ENCODE measurements at places on chromosomes 13 and 19.

GRCh38 chr13:33464345-33464744 lies 178.8 kb upstream of the STARD13 start:
- DNase-seq, result no peak

DNA sequence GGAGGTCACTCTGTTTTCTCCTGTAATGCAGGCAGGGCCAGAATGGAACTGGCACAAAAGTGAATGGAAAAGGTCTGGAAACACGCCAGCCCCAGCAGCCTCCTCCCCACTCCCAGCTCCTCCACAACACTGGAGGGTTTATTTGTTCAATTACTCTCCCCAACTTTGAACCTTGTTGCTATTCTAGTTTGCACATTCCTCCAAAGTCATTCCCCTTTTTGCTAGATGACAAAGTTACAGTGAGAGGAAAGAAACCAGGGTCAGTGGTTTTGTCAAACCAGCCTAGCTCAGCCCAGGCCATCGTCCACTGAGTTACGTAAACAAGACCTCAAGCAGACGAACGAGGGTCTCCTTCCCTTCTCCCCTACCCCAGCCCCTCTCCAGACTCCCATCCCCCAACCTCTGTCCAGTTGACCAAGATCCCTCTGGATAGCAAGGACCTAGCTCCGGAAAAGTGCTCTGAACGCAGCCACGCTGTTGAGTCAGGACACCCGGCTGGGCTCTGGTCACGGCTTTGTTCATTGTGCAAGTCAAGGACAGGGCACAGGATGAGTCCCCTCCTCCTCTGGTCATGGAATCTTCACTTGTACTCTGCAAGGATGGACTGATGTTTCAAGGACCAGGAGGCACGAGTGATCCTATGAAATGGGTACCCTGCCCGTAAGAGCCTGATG lies 180.0 kb downstream of the USP12 start:
- DNase-seq, result no peak

DNA sequence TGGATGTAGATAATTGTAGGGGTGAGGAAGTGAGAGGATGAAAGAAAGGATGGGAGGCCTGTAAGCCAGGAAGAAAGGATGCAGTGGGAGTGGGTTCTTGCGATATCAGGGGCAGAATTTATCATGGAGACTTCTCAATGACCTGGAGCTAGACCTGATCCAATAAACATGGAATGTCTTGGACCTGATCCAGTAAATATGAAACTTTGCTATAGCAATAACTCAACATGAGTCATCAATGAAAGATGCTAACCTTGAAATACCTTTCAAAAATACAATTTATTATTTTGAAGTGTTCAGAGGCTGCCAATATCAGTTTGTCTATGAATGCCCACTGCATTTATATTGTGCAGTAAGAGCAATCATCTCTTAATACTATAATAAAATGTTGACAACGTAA lies 279.5 kb downstream of the POU4F1 start:
- no peak for DNase-seq

- no peak for DNase-seq
These were observed 9.8 kb downstream of the PLK5 start for GRCh38 chr19:1533510-1534150.

DNA sequence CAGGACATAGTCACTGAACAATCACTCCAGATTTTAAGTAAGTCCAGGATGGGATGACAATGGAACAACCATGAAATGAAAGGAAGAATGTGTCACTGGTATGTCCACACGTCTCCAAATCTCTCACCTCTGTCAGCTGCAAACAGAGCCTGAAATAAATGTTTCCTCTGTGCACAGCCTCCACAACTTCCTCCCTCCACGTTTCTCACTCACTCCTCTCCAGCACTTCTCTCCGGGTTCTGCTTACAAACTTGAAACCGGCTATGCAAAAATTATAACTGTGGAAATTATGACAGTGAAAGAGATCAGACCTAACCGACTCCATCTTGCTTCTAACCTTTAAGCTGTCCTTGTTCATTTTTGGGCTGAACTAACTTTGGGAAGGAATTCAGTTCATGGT lies 35.0 kb upstream of the ALOX5AP start:
- DNase-seq, result no peak

- DNase-seq, result no peak
These were observed 41.2 kb downstream of the ZIC2 start for GRCh38 chr13:100022798-100023197.

DNA sequence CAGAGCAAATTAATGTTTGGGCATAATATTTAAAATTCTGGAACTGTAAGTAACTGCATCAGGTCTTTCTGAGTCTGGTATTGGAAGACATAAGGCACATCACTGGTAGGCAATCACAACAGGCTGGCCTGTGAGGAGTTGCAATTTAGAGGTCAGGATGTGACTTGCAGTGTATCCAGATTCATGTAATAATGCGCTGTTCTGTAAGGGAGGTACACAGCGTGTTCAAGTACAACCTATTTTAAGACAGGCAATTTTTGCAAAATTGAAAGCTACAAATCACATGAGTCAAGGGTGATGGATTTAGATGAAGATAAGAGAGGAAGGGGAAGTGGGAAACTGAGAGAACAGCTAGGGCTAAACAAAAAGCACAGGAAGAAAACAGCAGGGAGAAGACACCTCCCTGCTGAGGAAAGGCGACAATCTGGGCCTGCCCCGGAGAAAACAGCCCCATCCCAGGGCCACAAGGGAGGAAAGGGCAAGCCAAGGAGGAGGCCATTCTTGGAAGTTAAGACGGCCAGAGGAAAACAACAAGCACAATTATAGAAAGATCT lies 138.1 kb downstream of the LACC1 start:
- no peak for DNase-seq

DNA sequence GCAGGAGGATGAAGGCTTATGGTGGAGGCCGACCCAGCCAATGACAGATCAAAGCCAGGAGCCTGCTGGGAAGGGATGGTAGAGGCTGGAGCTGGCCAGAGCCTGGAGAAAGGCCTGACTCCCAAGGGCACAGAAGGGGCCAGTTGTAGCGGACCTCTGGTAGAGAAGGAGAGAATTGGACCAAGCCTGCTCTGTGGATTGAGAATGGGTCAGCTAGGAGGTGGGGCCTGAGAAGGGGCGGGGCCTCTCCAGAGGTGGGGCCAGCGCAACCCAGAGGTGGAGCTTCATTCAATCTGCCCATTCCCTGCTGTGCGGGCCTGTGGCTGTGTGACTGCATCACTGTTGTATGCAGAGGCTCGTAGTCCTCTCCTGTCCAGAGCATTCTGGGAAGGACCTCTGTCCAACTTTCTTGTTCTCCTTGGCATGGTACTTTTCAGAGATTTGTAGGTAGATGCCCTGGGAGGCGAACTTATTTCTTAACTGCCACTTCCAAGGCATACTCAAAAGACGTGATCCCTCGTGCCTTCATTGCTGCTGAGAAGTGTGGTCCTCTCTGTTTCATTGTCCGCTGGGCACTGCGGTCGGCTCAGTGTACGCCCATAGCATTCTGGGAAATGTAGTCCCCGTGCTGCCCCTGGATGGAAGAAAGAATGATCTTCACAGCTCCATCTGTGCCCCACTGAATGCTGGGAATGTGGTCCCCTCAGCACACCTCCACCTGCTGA lies 6.7 kb downstream of the GRIN2D start:
- no peak for DNase-seq

GRCh38 chr13:42977219-42977659 lies 14.8 kb downstream of the EPSTI1 start:
- DNase-seq, result no peak

DNA sequence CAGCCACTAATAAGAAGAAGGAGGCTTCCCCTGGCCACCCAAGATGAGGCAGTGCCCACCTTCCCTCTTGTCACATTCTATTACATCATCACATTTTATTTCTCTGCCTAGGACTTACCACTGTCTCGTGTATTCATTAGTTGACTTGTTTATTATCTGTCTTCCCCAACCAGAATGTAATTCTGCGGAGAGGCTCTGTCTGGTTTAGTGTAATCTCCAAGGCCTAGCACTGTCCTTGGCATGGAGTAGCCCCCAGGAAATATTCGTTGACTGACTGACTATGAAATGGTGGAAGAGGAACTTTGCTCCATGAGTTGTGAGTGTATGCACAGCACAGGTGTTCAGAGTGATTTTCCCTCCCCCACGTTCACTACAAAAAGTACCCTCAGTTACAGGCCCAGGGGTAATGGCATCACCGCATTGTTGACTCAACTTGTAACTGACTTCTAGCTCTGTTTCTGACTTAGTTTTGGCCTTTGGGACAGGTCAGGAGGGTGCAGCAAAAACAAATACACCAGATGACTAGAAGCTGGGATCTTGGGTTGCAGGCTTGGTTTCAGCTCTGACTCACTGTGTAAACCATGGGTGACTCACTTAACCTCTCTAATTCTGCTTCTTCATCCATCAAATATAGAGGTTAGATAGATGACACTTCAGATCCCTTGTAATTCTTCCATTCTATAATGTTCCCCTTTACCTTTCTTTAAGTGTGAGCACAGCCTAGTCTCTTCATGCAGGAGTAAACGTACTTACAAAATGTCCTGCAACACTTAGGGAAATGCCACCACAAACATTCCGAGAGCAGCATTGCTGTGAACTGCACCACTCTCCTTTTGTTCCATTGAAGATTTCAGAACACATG lies 229.7 kb downstream of the KCNRG start:
- no peak for DNase-seq

DNA sequence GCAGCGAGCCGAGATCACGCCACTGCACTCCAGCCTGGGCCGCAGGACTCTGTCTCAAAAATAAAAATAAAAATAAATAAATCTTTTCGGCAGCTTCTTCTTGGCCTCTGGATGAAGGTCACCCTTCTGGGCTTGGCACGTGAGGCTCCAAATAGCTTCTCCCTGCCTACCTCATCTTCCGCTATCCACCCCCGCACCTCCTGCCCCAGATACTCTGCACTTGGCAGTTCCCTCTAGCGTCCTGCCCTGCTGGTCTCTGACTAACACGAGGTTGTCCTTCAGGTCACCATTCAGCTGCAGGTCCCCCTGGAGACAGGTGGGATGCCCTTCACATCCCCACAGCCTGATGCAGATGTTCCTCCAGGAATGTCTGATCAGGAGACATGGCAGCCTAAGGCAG lies 8.5 kb upstream of the CCL25 start:
- no peak for DNase-seq

- DNase-seq, result no peak
These were observed 66.9 kb downstream of the NHLRC3 start for GRCh38 chr13:39105110-39105509.

GRCh38 chr13:73158851-73159250 lies 100.0 kb downstream of the KLF5 start:
- no peak for DNase-seq

- DNase-seq, result no peak
These were observed 6.0 kb downstream of the KANK2 start for GRCh38 chr19:11191273-11191755.

DNA sequence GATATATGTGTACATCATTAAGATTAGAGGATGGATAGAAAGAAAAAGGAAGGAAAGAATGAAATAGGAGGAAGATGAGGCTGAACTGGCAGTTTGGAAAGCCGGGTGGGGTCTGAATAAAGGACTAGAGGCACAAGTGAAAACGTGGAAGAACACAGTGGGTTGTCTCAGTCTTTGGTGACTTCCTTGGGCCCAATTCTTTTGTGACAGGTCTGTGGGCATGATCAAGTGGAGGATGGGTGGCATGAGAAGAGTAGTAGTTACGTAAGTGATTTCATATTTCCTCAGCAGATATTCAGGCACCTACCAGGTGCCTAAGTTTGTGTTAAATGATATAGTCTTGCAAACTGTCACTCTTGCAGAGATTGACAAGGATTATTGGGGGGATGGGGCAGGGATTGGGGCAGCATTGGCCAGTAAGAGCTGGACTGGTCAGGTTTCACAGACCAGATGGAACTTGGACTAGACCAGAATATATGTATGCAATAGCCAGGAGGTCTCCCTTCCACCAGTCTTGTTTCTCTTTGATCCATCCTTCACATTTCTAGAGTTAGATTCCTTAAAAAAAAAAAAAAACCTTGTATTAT lies 2.7 kb downstream of the TPP2 start:
- no peak for DNase-seq

DNA sequence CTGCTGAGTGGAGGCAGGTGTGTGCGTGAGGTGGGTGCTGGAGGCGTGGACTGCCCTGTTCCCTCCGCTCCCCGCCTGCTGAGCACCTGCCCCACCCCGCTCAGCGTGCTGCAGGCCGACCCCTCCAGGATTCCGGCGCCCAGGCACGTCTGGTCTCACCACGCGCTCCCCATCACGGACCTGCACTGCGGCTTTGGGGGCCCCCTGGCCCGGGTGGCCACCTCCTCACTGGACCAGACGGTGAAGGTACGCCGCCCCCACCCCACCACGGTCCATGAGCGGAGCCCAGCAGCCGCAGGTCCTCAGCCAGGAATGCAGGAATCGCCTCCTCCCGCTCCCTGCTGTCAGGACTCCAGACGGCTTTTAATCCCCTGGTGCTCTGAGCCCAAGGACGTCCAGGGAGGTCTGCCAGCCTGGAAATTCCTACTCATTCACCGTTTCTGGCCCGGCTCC lies 6.0 kb downstream of the WDR18 start:
- no peak for DNase-seq

DNA sequence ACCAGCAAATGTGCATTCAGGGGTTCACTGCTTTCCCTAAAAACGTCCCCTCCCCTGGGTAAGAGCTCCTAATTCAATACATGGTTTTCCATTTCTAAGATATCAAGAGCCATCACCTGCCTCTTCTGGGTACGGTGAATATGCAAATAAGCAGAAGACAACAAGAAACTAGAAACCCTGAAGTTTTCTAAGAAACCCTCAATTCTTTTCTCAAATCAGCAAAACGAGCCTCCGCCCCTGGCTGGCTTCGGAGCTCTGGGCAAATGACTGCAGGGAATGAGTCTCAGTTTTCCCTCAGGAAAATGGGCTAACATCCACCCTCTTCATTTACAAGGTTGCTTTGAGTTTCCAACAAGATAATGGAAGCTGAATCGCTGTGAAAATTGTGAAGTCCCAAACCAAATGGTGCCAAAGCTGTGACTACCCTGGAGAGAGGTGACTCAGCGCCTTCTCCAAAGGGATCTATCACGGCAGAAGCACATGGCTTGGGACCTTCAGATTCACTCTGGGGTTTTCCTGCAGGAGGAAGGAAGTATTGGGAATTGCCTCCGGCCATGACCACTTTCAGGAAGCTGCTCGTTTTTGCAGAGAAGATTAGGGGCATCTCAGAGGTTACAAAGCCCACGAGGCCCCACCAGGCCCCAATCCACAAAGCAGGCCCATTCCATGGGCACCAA lies 26.6 kb downstream of the KLF2 start:
- no peak for DNase-seq

DNA sequence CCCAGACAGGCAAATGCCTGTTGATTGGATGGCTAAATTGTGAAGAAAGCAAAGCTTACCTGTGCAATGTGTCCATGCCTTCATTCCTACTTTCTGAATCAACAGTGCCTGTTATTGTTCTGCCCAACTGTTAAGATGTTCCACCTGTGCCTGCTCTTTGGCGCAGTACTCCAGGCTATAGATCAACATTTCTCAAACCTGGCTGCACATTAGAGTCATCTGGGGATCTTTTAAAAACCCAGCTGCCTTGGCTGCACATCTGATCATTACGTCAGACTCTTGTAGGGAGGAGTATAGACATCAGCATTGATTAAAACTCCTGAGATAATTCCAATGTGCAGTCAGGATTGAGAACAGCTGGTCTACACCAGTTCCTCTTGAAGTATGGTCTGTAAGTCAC lies 16.2 kb upstream of the CPB2 start:
- DNase-seq, result no peak

GRCh38 chr19:38839816-38840582 lies 8.4 kb upstream of the ECH1 start:
- no peak for DNase-seq

- DNase-seq, result no peak
These were observed 302.8 kb downstream of the MYO16 start for GRCh38 chr13:108932196-108932595.

Measured in GM19239 (cell line).